GM23248 (cell line): ENCODE measurements at places on chromosomes 4 and X. TPM values are rescaled to one million over a fixed set of nuclear protein-coding genes. Genes with fewer than 3 reads are reported as not detected.
A peak's percentile ranks its signal among the peaks of the same experiment; 100 is the strongest.

BCLAF3 gene
- polyA plus RNA-seq = 3.7 and 4.4 TPM in 2 replicates

PITX2 gene
- polyA plus RNA-seq = 5.6 and 5.8 TPM in 2 replicates

- no peak for DNase-seq
These were observed at the start of gene STATH for GRCh38 chr4:69995526-69996016. Gene STATH, plus strand, starts transcription at chr4:69995966. Its CDS starts 2,472 bp downstream, at chr4:69998438.

DNA sequence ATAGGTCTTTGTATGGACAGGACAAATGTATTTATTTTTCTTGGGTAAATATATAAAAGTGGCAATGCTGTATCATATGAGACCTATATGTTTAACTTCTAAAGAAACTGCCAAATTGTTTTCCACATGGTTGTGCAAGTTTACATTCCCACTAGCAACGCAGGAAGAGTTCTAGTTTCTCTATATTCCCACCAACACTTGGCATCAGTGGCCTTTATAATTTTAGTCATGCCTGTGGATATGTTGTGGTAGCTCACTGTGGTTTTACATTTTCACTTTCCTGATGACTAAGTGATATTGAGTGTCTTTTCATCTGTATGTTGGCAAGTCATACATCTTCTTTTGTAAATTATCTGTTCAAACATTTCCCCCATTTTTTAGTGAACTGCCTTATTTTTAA is 126.0 kb downstream of the EMCN start:
- DNase-seq = peak; percentile 58

GRCh38 chr4:136900696-136901095 is 631.6 kb downstream of the PCDH18 start:
- no peak for DNase-seq

KIAA0232 gene
- 20.7 and 21.7 TPM in 2 replicates for polyA plus RNA-seq

- DNase-seq = peak; percentile 52
These were observed 458.1 kb downstream of the STIM2 start for GRCh38 chr4:27318740-27319139.

DNA sequence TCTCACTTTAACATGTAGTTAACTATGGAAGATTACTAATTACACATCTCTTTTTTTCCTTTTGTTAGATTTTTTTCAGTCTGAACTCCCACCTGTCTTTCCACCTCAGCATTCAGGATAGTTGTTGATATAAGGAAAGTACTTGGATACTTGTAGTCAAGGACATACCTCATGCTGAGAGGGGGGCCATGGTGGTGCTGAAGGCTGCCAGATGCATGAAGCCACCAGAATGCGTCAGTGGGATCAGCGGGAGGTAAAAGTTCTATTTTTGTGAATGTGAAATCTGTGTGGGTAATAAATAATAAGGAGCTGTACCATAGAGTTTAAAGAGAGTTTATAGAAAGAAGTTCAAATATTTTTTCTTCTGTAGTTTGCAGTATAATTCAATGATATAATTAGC is 13.1 kb upstream of the NDST4 start:
- DNase-seq = no peak

HTR2C gene
- not detected in 2 replicates for polyA plus RNA-seq

DNA sequence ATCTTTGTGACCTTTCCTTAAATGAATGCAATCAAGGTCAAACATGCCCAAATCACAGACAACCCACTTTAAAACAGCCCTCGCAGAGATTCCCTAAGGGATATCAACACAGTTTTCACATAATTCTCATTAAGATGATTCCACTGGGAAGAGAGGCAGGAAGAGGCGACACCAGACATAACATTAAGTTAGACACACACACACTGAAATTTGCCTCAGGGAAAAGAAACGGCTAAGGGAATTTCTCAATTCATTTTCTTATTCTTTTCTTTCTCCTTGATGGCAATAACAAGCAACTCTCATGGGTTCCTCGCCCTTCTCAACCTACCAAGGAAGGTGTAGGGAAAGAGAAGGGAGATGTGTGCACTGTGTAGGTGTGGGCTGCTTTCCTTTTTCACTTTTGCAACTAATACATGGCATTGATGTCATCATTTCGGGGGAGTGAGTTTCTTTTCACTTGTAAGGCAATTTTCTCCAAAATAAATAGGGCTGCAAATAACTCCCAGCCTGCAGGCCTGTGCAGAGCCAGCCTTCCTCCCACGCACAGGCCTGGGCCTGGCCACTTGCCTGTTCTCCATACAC is 41.4 kb downstream of the SOD3 start:
- no peak for DNase-seq

DNA sequence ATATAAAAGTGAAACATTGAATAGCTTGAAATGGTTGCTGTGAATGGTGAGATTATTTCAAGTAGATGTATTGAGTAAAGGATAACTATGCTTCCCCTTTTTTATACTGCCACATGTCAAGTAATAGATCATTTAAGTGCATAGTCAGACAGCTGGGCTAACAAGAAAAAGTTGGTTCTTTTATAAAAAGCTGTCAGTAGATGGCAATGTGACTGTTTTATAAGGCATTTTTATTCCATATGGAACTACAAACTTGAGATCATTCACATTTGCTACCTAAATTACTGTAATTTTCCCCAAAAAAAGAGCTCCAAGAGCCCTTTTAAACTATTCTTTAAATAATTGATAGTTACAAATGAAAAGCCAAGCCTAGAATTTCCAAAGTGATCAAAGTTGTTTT is 831.0 kb downstream of the C4orf33 start:
- no peak for DNase-seq

ZNF157 gene
- polyA plus RNA-seq = not detected in 2 replicates

DNA sequence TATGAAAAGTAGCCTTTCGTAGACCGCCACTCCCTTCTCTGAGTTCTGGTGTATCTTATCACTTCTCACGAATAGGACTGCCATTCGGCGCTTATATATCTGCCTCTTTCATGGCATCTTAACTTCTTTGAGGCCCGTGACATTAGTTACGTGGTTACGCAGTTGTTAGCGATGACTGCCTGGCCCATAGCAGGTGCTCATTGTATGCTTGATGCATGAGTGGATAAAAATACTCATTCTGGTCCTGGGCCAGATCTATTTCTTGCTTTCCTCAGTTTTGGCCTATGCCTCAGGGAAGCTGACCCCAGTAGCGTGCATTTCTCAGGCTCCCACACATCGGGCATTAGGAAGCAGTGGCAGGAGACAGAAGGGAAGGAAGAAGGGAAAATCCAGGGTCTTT is 60.7 kb upstream of the PITX2 start:
- no peak for DNase-seq

TXK gene
- not detected in 2 replicates for polyA plus RNA-seq

NAA11 gene
- not detected in 2 replicates for polyA plus RNA-seq

NCAPG gene
- polyA plus RNA-seq = 13.1 and 14.0 TPM in 2 replicates
